Daoy (cell line): ENCODE measurements at places on chromosomes 13 and 19. TPM values are rescaled to one million over a fixed set of nuclear protein-coding genes. Genes with fewer than 3 reads are reported as not detected.

DNA sequence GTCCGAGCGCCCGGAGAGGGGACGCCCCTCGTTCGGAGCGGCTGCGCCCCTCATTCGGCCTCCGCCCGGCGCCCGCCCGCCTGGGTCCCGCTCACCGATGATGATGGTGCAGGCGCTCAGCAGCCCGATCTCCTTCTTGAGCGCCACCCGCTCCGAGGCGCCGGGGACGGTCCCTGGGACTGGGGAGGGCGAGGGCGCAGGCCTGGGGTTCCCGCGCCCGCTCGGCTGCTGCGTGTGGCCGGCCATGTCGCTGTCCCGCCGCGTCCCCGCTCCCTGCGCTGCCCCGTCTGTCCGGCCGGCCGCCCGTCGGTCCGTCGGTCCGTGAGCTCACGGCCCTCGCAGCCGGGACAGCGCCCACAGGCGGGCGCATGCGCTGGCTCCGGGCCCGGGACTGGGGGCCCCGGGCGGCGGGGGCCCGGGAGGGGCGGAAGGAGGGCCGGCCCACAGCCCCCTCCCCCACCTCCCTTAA, at the start of gene SLC7A10:
SLC7A10 (minus strand) TSS at position 393 of the 469 bp plus-strand sequence; CDS start at position 246, 147 bp downstream.
- no peak for DNase-seq

DNA sequence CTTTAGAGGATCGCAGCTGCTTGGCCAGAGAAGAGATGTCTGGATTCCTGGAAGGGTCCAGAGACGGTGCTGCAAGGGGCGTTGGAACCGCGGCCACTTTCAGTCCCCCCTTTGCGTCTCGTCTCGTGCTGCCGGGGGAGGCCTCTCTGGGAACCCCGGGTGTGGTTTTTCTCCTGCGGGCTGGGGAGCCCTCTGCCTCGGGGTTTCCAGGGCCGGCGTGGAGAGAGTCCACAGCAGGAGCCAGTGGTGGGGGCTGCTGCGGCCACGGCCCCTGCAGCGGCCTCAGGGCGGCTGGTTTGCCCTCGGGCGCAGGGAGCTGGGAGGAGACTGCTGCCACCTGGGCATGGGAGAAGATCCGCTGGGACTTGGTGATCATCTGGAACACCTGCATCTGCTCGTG, 28.5 kb downstream of the ZNF541 start:
- DNase-seq, result no peak

GRCh38 chr13:80778297-80778696, 437.4 kb upstream of the SPRY2 start:
- DNase-seq, result no peak

DNA sequence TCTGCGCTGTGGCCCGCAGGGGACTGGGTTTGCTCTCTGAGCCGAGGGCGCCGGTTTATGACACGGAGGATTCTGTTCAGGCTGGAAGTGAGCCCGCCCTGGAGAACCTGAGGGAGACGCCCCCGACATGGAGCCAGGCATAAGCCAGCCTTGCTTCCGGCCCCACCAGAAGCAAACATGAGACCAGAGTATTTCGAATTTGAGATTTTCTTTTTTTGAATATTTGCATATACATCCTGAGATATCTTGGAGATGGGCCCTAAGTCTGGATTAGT, 72.9 kb downstream of the KDM4B start:
- DNase-seq, result no peak

GRCh38 chr13:112819111-112819510, 129.3 kb downstream of the ATP11A start:
- DNase-seq, result no peak

The CALR3 gene
- total RNA-seq, result 0.09 TPM in 1 of 2 replicates, not detected in the other

DNA sequence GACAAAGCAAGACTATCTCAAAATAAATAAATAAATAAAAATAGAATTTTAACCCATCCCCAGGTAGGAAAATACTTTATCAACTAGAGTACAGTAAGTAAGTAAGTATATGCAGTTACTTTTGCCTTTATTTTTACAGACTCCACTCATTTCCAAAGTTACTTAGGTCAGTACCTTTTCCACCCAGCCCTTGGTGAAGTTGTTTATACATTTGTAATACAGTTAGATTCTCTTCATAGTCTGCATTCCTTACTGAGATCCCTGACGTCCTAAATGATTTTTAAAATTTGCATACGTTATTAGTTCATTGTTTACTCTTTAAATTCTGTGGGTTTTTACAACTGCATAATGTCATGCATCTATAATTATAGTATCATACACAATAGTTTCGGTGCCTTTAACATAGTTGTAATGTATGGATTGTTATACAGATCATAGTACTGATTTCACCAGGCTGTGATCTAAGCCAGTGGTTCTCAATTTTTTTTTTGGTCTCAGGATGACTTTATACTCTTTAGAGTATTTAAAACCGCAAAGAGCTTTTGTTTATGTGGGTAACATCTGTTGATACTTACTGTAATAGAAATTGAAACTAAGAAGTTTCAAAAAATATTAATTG, 10.4 kb downstream of the SETDB2 start:
- DNase-seq, result no peak

The ZNF227 gene
- 16.1 and 18.7 TPM in 2 replicates for total RNA-seq

The STOML3 gene
- not detected in 2 replicates for total RNA-seq

- peak; percentile 38 for DNase-seq
Measured at GRCh38 chr19:7904074-7905020, 670 bp downstream of the MAP2K7 start.

- no peak for DNase-seq
Measured at GRCh38 chr19:6392221-6393073, 517 bp downstream of the GTF2F1 start.

DNA sequence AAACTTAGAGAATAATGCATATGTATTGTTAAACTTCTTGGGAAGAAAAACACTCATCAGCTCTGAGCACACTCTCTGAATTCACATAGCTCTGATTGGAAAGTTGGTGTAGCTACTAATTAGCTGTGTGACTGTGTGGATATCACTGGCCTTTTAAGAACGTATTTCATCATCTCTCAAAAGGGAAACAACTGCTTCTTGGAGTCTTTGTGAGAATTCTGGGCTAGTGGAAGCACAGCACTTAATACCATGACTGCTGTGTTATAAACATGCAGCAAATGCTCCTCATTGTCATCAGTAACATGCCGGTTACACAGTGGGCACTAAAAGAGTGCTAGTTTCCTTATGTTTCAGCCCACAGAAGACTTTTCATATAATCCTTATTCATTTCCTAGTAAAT, 220.9 kb upstream of the CSNK1A1L start:
- DNase-seq, result no peak

GRCh38 chr19:7792281-7792680, 29.2 kb downstream of the CLEC4M start:
- DNase-seq, result no peak

The MAB21L1 gene
- total RNA-seq, result 0.65 and 0.74 TPM in 2 replicates

The PARP4 gene
- 27.8 and 29.4 TPM in 2 replicates for total RNA-seq

DNA sequence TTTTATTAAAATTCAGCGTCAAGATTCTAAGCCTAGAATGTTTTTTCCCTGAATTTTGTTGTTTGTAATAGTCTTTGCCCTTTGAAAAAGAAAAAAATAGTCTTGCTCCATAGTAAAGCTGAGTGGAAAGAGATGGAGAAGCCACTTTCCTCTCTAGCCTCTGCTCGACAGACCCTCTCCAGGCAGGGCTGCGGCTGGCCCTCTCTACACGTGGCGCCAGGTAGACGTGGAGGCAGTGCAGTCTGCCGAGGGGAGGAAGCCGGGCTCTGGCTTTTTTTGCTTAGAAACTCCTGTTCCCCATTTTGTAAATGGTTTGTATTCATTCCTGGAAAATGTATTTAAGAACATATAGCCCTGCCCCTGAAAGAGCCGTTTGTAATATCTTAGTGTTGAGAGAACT, 35.3 kb downstream of the MPHOSPH8 start:
- no peak for DNase-seq

- DNase-seq, result no peak
Measured at GRCh38 chr13:51873837-51874236, 12.1 kb downstream of the CCDC70 start.

The ZNF490 gene
- total RNA-seq, result 3.5 and 4.5 TPM in 2 replicates

The PSG1 gene
- not detected in 2 replicates for total RNA-seq

GRCh38 chr19:4365341-4365740, 22.0 kb downstream of the MPND start:
- DNase-seq, result no peak

DNA sequence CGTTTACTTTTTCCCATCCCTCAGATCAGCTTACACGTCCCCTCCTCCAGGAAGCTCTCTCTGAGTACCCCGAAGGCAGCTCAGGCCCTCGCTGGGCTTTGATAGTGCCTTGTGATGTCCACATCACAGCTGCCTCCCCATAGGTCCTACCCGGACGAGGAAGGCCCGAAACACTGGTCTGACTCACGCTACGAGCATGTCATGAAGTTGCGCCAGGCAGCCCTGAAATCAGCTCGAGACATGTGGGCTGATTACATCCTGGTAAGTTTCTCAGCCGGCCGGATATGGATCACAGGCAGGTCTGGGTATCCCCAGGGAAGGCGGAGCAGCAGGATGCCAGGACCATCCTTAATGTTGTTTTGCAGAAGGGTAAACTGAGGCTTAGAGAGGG, 4.8 kb downstream of the COLGALT1 start:
- peak; percentile 52 for DNase-seq

- peak; percentile 95 for DNase-seq
Measured at GRCh38 chr19:46373491-46374359, 26.8 kb downstream of the PPP5C start.

DNA sequence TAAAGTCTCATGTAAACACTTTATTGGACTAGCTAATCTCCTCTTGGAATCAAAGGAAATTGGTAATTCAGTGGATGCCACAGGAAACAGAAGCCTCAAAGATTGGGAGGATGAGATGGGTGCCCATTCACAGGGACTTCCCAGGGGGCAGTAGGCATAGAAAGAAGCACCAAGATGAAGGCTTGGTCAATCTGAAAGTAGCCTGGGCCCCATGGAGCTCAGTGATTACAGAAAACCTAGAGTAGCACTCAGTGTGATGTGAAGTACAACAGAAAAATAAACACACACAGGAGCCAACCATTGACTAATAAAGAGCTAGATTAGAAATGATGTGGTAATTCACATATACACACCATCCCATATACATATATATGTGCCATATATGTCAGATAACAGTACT, 560.6 kb downstream of the TBC1D4 start:
- no peak for DNase-seq

GRCh38 chr13:33743438-33744368, 74.2 kb upstream of the RFC3 start:
- no peak for DNase-seq

The MTUS2 gene
- under 0.01 and 0.21 TPM in 2 replicates for total RNA-seq

The C19orf81 gene
- 9.2 TPM in 1 of 2 replicates, not detected in the other for total RNA-seq

DNA sequence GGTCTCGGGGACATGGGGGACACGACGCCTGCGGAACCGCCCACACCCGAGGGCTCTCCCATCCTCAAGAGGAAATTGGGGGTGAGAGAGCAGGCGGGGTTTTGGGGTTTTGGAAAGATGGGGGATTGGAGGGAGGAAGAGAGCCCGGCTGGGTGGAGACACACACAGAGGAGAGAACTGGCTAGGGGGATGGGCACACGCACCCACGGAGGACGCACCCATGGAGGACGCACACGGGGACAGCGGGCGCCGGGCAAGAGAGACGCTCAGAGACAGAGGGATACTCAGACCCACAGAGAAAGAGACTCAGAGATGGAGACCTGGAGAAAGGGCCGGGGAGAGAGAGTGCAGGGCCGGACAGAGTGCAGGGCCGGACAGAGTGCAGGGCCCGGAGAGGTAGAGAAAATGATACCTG, 52.1 kb downstream of the MAP4K1 start:
- no peak for DNase-seq
